ENCODE measurements at places on chromosomes 6 and 20.

GRCh38 chr6:149194820-149195558, 122.5 kb upstream of the TAB2 start:
- no peak for DNase-seq

DNA sequence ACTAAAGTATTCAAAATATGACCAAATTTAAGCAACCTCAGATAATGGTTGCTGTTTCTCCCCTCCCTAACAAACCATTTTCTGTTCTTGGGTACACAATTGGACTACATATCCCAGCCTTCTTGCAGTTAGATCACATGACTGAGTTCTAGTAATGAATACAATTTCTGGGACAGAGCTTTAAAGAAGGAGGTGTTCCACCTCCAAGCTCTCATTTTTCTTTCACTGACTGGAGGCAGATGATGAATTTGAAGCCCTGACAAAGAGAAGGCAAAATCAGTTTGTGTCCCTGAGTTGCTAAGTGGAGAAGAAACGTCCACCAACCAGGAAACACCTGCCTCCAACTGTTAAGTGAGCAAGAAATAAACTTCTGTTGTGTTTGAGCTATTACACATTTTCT, 117.2 kb downstream of the LCA5 start:
- DNase-seq = no peak

DNA sequence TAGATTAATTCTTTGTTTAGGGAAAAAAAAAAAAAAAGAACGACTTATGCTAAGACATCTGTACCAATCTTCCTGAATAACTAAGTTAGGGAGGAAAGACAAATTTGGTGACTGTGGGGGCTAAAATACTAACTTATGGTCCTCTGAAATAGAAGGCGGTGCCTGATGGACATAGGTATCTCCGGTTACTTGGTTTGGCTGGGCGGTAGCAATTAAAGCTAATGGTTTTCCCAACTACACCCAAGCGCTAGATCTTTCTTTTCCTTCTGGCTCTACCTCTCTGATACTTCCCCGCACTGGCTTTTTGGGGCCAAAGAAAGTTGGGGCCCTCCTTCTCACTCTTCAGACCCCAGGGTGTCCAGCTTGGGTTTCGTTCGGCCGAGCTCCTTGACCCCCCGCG, 1.0 kb upstream of the RBM24 start:
- DNase-seq = no peak

DNA sequence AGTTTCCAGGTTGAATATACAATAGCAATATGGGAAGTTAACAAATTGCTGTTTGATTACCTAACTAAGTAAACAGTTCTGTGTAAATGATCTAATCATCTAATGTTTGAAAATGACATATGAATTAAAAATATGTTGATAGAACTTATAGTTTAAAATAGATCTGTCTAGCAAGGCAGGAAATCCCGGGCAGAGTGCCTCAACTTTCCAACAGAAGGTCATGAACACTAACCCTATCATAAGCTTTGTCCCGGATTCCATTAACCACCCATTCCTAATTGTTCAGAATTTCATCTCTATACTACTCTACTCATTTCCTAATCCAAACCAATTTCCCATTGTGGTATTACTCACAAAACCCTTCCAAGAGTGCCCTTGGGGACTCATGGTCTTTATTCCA, 10.2 kb downstream of the TAAR1 start:
- no peak for DNase-seq

DNA sequence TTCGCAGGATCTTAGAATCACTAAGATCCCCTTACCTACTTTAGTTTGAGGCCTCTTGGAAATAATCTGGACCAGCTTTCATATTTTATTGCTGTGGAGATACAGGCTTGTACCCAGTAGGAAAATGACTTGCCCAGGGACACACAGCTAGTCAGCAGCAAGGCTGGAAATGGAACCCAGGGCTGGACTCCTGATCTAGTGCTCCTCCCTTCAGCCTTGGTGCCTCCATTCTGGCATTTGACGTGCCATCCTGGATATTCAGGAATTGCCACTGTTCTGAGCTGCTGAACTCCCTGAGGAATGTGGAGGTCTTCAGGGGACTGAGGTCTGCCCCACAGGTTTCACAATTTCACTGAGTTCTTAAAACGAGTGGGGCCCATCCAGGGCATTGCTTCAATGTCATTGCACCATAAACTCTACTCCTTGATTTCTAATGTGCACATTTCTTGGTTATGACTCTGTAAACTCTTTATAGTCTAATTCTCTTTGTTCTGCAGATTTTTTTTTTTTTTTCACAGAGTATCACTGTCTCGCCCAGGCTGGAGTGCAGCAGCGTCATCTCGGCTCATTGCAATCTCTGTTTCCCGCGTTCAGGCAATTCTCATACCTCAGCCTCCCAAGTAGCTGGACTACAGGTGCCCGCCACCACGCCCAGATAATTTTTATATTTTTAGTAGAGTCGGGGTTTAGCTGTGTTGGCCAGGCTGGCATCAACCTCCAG, 26.7 kb upstream of the CDKN1A start:
- DNase-seq = no peak

Measured in stimulated activated CD8-positive, alpha-beta memory T cell treated with anti-CD3 and anti-CD28 coated beads, Interleukin-15, amount 100 ng/mL, for 24 hours (primary cell).